ENCODE measurements at places on chromosomes 1 and 21. TPM values are rescaled to one million over a fixed set of nuclear protein-coding genes. Genes with fewer than 3 reads are reported as not detected.

The UBXN10 gene
- total RNA-seq, result 0.49 TPM

The S100PBP gene
- total RNA-seq, result 40.1 TPM

The PLA2G2A gene
- not detected for total RNA-seq

The KCNE2 gene
- total RNA-seq, result not detected

The RGS8 gene
- total RNA-seq, result 3.5 TPM

The AIM2 gene
- total RNA-seq, result 5.3 TPM

The B4GALT3 gene
- 35.7 TPM for total RNA-seq

The OVAAL gene
- not detected for total RNA-seq

The RGS7 gene
- total RNA-seq, result 16.0 TPM

The CYP4A22 gene
- 0.17 TPM for total RNA-seq

The ZNF672 gene
- total RNA-seq, result 30.5 TPM

The MAP1LC3C gene
- 0.49 TPM for total RNA-seq

The CEP85 gene
- 28.2 TPM for total RNA-seq

DNA sequence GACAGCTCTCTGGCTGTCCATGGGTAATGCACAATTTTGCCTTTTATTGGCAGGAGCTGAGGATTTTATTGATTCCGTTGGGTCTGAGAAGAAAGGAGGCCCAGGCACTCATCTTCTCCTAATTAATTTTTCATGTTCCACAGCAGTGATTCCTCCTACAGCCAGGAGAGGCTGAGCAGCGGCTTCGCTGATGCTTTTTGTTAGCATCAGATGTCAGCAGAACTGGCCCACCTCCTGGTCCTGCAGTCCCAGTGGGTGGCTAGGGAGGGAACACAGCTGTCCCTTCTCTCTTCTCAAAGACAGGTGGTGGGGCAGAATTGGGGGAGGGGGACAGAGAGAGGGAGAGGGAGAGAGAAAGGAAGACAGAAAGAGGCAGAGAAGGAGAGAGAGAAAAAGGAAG is 5.7 kb downstream of the MT1HL1 start:
- peaks cover 43% of the 10 kb centered on the region for H3K4me1 ChIP-seq
- H3K4me3 ChIP-seq, result peak overlapping the region; percentile 65
- peak; percentile 72 for DNase-seq
- H3K27me3 ChIP-seq, result peaks cover 13% of the 10 kb centered on the region

GRCh38 chr1:74971982-74972381 is 162.2 kb upstream of the LHX8 start:
- H3K4me3 ChIP-seq, result no peak overlapping the region
- H3K36me3 ChIP-seq, result no peaks in the 10 kb centered on the region
- no peak for DNase-seq
- H3K4me1 ChIP-seq, result no peaks in the 10 kb centered on the region

- no peak overlapping the region for H3K4me3 ChIP-seq
- no peak for DNase-seq
- H3K27me3 ChIP-seq, result no peaks in the 10 kb centered on the region
- no peak overlapping the region for H3K27ac ChIP-seq
- H3K36me3 ChIP-seq, result no peaks in the 10 kb centered on the region
- H3K4me1 ChIP-seq, result no peaks in the 10 kb centered on the region
Measured at GRCh38 chr21:38266732-38267131, 9.9 kb downstream of the KCNJ15 start.

DNA sequence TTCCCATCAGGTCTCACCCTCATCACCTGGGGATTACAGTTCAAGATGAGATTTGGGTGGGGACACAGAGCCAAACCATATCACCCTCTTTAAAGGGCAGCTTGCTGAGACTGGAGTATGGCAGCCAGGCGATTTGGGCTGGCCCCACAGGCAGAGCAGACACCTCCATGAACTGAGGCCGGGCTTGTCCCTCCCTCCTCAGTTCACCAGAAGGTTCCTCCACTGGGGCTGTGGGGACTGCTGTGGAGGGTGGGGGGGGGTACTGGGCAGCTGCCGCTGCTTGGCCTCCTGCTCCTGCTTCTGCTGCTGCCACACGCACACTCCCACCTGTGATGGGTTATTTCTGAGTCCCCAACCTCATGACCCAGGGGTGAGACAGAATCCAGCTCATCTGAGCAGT is 53.9 kb upstream of the PDE9A start:
- H3K36me3 ChIP-seq, result peaks cover 19% of the 10 kb centered on the region
- H3K4me1 ChIP-seq, result no peaks in the 10 kb centered on the region
- DNase-seq, result no peak

- DNase-seq, result no peak
- no peak overlapping the region for H3K4me3 ChIP-seq
- no peak overlapping the region for H3K27ac ChIP-seq
- H3K4me1 ChIP-seq, result no peaks in the 10 kb centered on the region
Measured at GRCh38 chr1:86140281-86140880, 16.2 kb downstream of the COL24A1 start.

DNA sequence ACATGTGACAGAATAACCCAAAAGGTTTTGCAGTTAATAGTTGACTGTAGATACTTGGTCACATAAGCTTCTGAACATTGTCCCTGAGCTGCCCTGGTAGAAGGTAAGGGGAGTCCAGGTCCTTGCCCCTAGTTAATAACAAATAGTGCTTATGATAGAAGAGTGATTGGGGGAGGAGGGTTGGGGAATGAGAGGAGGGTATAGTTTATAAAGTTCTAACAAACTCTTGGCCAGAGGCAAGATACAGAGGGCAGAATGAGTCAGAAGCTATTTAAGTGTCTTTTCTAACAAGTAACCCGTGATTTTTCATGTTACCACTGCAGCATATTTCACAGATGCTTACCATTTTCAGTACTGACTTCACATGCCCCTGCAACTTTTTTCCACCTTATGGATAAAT is 26.7 kb upstream of the MYOCOS start:
- no peaks in the 10 kb centered on the region for H3K27me3 ChIP-seq
- DNase-seq, result no peak
- peaks cover 7% of the 10 kb centered on the region for H3K36me3 ChIP-seq
- H3K27ac ChIP-seq, result no peak overlapping the region
- no peaks in the 10 kb centered on the region for H3K4me1 ChIP-seq

GRCh38 chr1:33010932-33011731 is 25.6 kb downstream of the AK2 start:
- H3K36me3 ChIP-seq, result no peaks in the 10 kb centered on the region
- no peak for DNase-seq
- H3K4me3 ChIP-seq, result no peak overlapping the region

DNA sequence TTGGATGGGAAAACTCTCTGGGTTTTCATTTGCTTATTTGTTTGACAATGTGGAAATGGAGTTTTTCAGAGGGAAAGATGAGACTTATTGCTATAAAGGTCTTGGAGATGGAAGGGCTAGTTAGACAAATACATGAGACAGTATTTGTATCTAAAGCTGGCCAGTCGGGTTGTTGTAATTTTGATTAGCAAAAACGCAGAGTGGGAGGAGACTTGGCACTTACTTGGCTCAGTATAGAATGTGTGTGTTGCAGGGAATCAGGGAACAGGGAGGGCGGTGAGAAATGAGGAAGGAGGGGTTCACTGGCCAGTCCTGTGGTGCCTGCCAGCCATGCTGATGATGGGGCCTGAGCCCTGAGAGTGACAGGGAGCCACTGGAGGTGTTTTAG is 6.0 kb upstream of the FOXE3 start:
- H3K27me3 ChIP-seq, result peaks cover 14% of the 10 kb centered on the region
- no peak for DNase-seq
- H3K4me1 ChIP-seq, result no peaks in the 10 kb centered on the region
- no peak overlapping the region for H3K4me3 ChIP-seq
- H3K27ac ChIP-seq, result no peak overlapping the region

- no peaks in the 10 kb centered on the region for H3K36me3 ChIP-seq
- peak; percentile 43 for DNase-seq
- H3K4me1 ChIP-seq, result peaks cover 27% of the 10 kb centered on the region
- H3K27ac ChIP-seq, result no peak overlapping the region
- peaks cover 2% of the 10 kb centered on the region for H3K27me3 ChIP-seq
Measured at GRCh38 chr1:154941333-154942013, 5.0 kb upstream of the PMVK start.

DNA sequence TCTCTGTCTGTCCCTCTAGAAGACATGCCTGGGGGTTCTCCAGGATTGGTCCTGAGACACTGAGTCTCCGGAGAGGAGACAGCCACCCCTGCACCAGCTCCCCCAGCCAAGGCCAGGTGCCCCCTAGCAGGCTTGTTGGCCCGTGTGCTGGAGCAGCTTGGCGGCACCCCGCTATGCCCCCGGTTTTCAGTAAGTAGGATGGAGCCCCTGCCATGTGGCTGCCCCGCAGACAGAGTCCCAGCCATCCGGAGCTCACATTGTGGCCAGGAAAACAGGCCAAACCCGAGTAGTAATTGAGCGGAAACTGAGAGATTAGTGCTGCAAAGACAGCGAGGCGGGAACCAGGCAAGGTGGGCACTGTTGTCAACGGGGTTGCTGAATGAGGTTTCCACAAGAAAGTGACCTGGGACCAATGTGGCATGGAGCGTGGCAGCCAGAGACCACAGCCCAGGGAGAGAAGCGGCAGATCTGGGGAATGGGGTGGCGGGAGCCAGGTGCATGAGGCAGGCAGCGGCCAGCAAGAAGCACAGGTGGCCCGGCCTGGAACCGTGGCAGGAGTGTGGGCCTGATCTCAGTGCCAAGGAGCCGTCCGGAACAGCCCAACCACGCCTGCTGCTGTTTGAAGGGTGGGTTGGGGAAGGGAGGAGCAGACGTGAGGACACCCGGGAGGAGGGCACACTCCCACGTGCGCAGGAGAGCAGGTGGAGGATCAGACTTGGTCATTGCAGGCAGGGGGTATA is 137.4 kb upstream of the VAMP3 start:
- H3K4me3 ChIP-seq, result no peak overlapping the region
- H3K36me3 ChIP-seq, result no peaks in the 10 kb centered on the region
- peaks cover 6% of the 10 kb centered on the region for H3K27me3 ChIP-seq
- no peak overlapping the region for H3K27ac ChIP-seq
- H3K4me1 ChIP-seq, result peaks cover 4% of the 10 kb centered on the region

DNA sequence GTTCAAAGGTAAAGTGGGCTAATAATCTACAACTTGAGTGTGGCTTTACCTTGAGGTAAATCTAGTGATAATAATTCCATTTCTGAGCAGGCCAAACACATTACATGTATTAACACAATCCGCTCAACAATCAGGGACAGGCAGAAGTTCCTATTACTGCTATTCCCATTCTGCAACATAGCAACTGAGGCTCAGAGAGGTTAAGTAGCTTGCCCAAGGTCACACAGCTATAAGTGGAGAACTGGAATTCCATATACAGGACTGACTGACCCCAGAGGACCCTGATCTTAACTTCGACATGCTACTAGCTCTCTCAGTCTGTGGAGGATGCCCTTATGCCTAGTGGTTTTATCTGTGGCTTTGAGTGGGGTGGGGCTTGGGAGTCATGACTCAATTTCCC is 110.1 kb downstream of the TRABD2B start:
- no peak overlapping the region for H3K27ac ChIP-seq
- H3K36me3 ChIP-seq, result no peaks in the 10 kb centered on the region
- peaks cover 2% of the 10 kb centered on the region for H3K27me3 ChIP-seq
- H3K4me1 ChIP-seq, result peaks cover 3% of the 10 kb centered on the region
- no peak overlapping the region for H3K4me3 ChIP-seq

- peaks cover 15% of the 10 kb centered on the region for H3K4me1 ChIP-seq
- peaks cover 2% of the 10 kb centered on the region for H3K27me3 ChIP-seq
- no peak overlapping the region for H3K4me3 ChIP-seq
- H3K36me3 ChIP-seq, result peaks cover 10% of the 10 kb centered on the region
- H3K27ac ChIP-seq, result no peak overlapping the region
- DNase-seq, result no peak
Measured at GRCh38 chr1:233020426-233020825, 70.0 kb downstream of the NTPCR start.

DNA sequence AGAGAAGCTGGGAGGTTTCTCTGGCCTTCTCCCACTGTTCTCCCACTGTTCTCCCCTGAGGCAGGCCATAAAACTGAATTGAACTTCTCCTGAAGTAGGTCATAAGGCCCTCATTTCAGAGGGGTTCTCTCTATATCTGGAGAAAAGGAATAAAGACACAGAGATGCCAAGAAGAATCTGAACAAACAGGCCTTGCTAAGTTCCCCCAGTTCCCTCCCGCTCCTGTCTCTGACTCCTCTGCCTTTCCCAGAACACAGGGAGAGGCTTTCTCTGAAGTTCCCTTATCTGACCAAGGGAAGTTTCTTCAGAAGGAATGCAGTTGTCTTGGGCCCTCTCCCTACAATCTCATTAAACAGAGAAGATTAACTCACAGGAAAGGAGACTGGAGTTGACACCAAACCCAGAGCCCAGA is 83.4 kb downstream of the SLC16A1 start:
- H3K4me1 ChIP-seq, result peaks cover 3% of the 10 kb centered on the region
- DNase-seq, result no peak
- H3K27me3 ChIP-seq, result peaks cover 2% of the 10 kb centered on the region
- no peaks in the 10 kb centered on the region for H3K36me3 ChIP-seq
- H3K27ac ChIP-seq, result no peak overlapping the region

DNA sequence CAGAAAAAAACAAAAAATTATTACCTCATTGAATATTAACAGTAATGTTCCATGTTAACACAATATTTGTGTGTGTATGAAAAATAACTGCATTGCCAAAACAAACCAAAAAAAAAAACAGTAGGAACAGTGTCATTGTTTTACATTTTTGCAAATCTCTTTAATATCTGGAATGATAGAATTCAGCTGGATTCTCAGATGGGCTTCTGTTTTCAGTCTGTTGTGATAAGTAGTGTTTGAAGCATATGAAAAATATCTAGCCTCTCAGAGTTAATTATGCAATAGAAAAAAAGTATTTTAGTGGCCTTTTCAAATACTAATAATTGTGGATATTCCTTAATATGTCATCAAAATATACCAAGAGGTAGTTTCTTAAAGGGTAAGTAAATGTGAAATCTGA is 52.9 kb upstream of the RWDD3 start:
- no peak for DNase-seq
- H3K4me3 ChIP-seq, result no peak overlapping the region
- H3K27ac ChIP-seq, result no peak overlapping the region
- H3K36me3 ChIP-seq, result peaks cover under 1% of the 10 kb centered on the region
- H3K4me1 ChIP-seq, result peaks cover 4% of the 10 kb centered on the region

DNA sequence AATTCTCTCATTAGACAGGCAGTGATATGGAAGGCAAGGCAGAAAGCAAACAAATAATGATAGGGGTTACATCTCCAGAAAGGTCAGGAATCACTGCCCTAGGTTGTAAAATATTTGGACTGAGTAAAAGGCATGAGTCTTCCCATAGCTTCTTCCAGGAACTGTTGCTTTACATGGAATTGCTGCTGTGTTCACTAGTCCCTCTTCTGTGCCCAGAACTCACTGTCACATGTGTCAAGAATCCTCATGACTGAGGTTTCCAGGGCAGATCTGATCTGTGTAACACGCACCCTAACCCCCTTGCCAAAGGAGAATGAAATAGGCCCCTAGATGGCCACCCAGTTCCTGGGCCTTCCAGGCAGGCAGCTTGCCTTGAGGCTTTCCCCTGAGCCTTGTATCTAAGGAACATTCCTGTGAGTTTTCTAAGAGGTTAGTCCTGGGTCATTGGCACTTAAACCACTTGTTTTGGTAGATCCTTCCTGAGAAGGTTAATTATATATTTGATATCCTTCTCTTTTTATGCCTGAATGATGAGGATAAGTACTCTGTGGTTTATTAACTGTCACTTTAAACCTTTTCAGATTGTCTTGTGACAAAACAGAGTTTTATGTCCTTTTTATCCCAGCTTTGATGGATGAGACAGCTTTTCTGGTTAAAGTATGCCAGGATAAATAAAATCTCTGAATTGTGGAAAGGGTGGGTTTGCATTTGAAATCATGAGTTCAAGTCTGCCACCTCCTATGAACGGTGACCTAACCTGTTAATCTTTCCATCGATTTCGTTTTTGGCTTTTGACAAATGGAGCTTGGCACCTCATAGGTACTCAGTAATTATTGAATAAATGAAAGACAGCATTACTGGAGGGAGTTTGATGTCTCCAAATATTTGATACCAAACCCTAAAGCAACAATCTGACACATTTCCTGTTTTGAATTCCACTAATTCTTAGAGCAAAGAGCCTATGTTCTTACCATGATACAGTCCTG is 163.3 kb downstream of the DHRS3 start:
- H3K36me3 ChIP-seq, result peaks cover 4% of the 10 kb centered on the region
- no peak overlapping the region for H3K4me3 ChIP-seq
- no peak for DNase-seq
- H3K4me1 ChIP-seq, result no peaks in the 10 kb centered on the region
